T-helper 9 cell (primary cell): ENCODE measurements at places on chromosomes 4 and X.

DNA sequence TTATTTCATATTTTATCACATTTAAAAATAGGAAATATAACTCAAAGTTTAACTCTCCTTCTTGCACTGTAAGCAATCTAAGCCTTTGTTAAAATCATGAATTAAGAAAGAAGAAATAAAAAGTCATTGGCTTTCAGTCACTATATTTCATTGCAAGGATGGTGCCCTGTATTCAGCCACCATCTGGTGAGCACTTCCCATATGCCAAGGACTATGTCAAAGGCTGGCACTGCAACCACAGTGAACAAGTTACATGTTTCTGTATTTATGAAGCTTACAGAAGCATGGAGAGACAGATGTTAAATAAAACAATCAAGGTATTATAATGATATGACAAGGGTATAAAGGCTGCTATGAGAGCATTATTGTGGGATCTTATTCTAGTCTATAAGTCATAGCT is 68.6 kb downstream of the PRKG2 start:
- DNase-seq: no peak

- no peak for DNase-seq
Measured at GRCh38 chr4:120348521-120348920, 281.9 kb upstream of the MAD2L1 start.

DNA sequence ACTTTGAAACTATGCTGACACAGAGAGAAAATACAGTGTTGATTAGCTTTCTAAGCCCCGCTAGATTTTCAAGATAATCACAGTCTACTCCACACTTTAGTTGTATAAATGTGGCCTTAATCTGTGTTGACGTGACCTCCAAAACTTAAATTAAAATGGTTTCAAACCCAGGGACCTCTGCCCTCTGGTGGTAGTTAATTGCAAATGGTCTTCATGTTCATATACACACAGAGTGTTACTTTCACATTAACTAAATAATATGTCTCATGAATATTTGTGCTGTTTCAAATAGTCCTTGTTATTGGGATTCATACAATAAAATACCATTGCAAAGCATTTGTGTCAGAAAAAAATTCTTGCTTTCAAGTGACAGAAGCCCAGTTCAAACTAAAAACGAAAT is 64.3 kb downstream of the TASL start:
- DNase-seq: no peak

GRCh38 chrX:27987862-27988646 is 6.8 kb upstream of the DCAF8L1 start:
- no peak for DNase-seq

- no peak for DNase-seq
Measured at GRCh38 chr4:83223781-83224180, 60.8 kb downstream of the COQ2 start.

GRCh38 chr4:37729649-37730004 is 43.5 kb upstream of the RELL1 start:
- no peak for DNase-seq
